ENCODE measurements at places on chromosomes 6 and 20.

DNA sequence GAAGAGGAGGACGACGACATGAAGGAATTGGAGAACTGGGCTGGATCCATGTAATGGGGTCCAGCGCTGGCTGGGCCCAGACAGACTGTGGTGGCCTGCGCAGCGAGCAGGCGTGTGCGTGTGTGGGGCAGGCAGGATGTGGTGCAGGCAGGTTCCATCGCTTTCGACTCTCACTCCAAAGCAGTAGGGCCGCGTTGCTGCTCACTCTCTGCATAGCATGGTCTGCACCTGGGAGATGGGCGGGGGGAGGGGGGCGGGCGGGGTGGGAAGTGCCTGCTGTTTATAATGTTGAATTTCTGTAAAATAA lies 42.3 kb downstream of the CHMP4B start:
- no peak for DNase-seq

DNA sequence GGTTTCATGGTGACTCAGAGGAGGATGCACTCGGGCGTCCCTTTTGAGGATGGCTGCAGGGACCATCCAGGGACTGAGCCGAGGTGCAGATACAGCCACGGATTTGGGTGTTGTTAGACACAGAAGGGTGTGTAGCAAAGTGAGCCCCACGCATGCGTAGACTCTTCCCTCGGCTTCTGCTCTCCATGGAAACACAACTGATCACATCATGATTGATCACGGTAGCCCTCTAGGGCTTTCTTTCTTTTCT lies 606 bp upstream of the ULBP1 start:
- no peak for DNase-seq

DNA sequence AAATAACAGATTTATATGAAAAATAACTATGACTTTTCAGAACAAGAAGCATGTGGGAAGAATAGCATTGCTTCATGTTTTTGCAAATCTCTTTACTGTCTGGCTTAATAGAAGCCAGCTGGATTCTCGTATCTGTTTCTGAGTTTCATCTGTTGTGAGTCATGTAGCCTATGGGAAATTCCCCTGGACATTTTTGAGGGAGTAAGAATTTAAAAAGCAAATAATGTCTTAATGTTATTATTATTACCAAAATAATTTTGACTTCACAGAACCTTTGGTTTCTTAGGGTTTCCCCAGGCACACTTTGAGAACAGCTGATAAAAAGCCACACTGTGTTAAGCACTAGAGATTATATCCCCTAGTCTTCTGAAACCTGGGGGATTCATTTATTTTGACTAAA lies 75.8 kb downstream of the SYCP2L start:
- peak; percentile 90 for DNase-seq

- DNase-seq: no peak
Observed at GRCh38 chr6:143126574-143126941, 65.9 kb downstream of the AIG1 start.

GRCh38 chr6:57216235-57217101 lies 5.6 kb downstream of the RAB23 start:
- no peak for DNase-seq

DNA sequence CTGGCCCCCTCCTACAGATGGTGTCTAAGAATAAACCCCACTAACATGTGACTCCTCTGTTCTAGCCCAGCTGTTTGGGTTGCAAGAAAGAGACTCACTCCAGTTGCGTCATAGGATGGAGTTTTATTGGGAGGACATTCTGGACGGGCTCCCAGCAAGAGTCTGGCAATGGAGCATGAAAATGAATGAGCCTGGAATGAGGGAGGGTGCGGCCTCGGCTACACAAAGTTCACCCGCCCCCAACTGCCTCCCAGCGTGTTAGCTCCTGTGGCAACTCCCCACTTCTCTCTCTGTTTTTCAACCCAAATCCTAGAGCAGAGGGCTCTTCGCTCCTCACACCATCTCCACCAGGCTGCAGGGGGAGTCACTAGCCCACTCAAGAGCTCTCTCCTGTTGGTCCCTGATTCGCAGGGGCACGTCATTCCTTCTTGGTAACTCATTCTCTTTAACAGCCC lies 5.1 kb upstream of the ADAM33 start:
- peak; percentile 88 for DNase-seq

DNA sequence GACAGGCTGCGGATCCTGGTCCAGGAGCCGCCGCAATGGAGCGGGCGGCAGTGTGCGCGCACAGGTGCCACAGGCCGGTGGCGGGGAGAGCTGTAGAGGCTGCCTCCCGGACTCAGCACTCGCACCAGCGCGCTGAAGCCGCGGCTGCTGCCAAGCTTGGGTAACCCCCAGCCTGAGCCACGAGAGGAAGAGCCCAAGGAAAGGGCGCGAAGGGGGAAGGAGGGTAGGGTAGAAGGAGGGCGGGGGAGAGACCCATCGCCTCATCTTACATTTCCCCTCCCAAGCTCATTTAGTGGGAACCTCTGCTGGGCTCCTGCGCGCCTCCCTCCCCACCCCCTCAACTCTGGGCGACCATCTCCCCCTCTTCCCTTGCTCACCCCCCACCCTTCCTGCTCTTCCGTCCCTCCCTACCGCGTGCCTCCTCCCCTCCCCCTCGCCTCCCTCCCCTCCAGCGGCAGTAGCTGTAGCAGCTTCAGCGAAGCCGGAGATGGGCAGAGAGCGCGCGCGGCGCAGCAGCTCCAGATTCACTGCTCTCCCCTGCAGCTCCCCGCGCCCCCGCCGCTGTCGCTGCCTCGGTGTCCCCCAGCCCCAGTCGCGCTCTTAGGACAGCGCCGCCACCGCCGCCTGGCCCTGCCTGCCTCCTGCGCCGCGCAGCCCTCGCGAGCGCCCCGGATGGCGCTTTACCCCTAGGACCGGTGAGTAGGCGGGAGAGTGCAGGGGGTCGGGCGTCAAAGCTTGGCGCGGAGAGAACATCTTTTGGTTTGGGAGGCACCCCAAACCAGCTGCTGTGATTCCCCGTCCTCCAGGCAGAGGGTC lies at the start of gene FUT9:
TSS of gene FUT9 (plus strand) at position 457 of the 816 bp plus-strand sequence. CDS start 187,182 bp downstream, outside the sequence.
- DNase-seq: no peak

DNA sequence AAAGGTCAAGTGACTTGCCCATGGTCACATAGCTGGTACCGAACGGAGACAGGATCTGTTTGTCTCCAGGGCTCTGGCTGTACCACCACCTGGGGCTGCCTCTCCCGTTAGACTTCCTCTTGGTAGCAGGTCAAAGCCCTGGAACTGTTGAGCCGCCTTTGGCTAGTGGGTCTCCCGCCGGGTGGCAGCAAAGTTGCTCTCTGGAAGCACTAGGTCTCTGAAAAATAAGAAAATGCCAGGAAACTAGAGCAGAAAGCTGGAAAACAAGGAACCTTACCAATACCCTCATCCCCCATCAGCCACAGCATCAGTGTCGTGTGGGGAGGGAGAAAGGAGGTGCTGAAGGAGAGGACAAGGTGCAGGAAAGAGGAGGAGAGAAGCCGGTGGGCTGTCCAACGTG lies 291.0 kb upstream of the SUPT3H start:
- no peak for DNase-seq

DNA sequence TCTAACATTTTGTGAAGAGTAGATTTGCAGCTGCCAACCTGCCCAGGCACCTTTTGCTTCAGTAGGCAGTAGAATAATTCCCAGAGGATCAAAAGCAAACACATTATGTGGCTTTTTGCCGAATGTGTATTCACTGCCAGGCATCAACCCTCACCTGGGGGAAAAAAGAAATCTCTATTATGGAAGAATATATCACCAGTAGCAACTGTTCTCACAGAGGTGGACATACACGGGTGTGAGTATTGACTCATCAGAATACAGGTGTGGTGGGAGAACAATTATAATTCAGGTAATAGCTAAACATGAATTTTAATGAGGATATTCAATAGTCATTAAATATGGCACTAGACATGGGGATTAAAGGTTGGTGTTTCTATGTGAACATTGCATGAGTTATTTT lies 910.7 kb downstream of the TFAP2A start:
- DNase-seq: no peak

DNA sequence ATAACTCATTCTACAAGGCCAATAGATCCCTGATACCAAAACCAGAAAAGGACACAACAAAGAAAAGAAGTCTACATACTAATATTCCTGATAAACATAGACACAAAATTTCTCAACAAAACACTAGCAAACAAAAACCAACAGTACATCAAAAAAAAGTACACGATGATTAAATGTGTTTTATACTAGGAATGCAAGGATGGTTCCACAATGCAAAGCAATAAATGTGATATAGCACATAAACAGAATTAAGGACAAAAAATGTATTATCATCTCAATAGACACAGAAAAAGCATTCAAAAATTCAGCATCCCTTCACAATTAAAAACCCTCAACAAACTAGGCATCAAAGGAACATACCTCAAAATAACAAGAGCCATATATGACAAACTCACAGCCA lies 23.2 kb downstream of the TREM1 start:
- no peak for DNase-seq

DNA sequence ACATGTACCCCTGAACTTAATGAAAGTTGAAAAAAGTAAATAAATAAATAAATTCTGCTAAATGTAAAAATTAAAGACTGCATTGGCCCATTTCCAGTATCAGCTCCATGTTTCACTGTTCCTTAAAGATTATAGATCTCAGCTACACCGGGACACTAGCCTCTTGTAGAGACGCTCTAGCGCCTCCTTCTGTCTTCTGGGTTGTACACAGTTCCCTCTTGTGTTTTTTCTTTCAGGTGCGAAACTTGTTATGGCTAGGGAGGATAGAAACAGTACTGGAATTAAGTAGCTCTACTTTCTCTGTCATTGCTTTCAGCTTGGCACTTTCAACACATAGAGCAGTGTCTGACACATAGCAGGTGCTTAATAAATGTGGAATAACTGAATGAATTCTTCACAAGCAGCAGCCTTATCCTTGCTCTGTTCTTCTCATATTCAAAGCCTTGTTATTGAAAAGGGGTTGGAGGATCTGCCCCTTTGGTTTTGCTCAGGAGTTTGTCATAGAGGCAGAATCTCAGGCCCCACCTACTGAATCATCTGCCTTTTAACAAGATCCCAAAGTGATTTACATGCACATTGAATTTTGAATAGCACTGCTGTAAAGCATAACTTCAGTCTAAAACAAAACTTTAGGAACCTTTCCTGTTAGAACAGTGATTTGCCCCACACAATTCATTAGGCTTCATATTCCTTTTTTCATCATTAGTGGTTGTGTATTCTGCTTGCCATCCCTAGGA lies 92.3 kb downstream of the FIG4 start:
- peak; percentile 50 for DNase-seq

GRCh38 chr6:32970413-32971241 lies 2.2 kb downstream of the BRD2 start:
- DNase-seq: peak; percentile 90

GRCh38 chr20:58328836-58329235 lies 19.3 kb downstream of the RAB22A start:
- DNase-seq: no peak

DNA sequence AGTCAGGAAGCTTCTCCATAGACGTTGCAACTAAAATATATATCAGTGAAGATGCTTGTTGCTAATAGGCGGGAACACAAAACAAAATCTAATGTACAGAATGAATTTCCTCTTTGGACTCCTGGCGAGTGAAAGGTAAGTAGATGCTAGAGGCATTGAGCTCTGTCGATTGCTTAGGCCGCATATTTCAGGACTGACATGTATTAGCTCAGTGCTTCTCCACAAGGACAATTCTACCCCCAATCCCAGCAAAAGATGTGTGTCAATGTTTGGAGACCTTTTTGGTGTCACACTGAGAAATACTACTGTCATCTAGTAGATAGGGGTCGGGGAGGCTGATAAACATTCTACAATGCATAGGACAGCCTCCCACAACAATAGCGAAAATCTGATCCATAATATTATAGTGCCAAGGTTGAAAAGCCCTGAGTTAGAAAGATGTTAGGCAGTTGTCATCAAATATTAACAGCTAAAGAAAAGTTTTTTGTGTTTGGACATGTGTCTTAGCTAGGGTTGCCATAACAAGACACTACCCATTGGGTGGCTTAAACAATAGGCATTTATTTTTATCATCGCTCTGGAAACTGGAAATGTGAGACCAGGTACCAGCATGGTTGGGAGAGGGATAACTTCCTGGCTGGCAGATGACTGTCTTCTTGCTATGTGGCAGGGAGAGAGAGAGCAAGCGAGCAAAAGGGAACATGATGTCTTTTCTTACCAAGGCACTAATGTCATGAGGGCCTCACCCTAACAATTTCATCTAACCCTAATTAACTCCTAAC lies 48.0 kb upstream of the BCAS1 start:
- DNase-seq: no peak

GRCh38 chr6:7591770-7592169 lies 1.8 kb downstream of the SNRNP48 start:
- DNase-seq: no peak

GRCh38 chr6:17986656-17987446 lies 584 bp downstream of the KIF13A start:
- peak; percentile 37 for DNase-seq

DNA sequence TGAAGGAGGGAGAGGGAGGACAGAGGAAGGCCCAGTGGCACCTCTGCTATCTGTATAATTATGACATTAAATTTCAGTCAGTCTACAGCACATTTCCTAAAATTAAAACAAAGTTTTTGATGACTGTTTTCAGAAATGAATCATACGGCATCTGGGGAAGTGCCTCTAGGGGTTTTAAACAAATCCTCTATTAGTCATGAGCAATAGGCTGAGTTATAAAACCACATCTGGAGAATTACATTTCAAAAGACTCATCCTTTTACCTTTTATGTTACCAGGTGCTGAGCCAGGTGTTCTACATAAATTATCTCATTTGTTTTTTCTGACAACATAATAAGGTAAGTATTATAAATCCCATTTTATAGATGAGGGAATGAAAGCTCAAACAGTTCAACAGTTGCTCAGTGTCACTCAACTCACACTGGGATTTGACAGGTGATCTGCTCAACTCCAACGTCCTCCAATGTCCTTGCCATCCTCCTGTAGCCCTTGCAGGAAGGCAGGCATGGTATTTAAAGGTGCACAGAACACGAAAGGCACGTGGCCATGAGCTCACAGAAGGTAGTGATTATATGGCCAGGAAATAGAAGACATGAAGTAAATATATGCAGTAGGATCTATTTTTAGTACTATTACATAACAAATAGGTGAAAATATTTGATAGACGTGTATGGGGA lies 184.2 kb upstream of the MAN1A1 start:
- DNase-seq: peak; percentile 58

- DNase-seq: peak; percentile 99
Observed at GRCh38 chr6:169190144-169190584, 63.5 kb downstream of the THBS2 start.

GRCh38 chr6:87291883-87292282 lies 30.5 kb upstream of the SMIM8 start:
- no peak for DNase-seq

- DNase-seq: no peak
Observed at GRCh38 chr20:62039738-62040137, 25.9 kb downstream of the TAF4 start.

GRCh38 chr6:123415844-123416468 lies 220.8 kb downstream of the TRDN start:
- DNase-seq: peak; percentile 57

DNA sequence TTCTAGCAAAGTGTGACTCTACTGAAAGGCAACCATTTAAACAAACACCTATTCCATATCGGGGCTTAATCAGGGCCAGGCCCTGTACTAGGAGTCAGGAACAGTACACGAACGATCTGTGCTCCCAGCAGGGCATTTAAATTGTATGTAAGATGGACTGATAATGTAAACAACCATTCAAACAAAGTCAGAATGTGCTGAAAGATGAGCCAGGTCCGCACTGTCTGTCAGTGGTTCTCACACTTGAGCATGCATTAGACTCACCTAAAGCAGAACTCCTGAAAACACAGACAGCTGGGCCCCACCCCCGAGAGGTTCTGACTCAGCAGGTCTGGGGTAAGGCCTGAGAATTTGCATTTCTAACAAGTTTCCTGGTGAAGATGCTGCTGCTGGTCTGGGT lies 81.6 kb downstream of the PXDC1 start:
- DNase-seq: no peak
